ENCODE measurements at places on chromosomes 1 and 21. TPM values are rescaled to one million over a fixed set of nuclear protein-coding genes. Genes with fewer than 3 reads are reported as not detected.

Gene ZFP69B
- 3.8 TPM for total RNA-seq

GRCh38 chr1:111597426-111597825 lies 22.2 kb upstream of the RAP1A start:
- no peak for DNase-seq
- peaks cover 8% of the 10 kb centered on the region for H3K36me3 ChIP-seq
- peaks cover 96% of the 10 kb centered on the region for H3K4me1 ChIP-seq
- peak overlapping the region; percentile 6 for H3K4me3 ChIP-seq
- peak overlapping the region; percentile 85 for H3K27ac ChIP-seq

DNA sequence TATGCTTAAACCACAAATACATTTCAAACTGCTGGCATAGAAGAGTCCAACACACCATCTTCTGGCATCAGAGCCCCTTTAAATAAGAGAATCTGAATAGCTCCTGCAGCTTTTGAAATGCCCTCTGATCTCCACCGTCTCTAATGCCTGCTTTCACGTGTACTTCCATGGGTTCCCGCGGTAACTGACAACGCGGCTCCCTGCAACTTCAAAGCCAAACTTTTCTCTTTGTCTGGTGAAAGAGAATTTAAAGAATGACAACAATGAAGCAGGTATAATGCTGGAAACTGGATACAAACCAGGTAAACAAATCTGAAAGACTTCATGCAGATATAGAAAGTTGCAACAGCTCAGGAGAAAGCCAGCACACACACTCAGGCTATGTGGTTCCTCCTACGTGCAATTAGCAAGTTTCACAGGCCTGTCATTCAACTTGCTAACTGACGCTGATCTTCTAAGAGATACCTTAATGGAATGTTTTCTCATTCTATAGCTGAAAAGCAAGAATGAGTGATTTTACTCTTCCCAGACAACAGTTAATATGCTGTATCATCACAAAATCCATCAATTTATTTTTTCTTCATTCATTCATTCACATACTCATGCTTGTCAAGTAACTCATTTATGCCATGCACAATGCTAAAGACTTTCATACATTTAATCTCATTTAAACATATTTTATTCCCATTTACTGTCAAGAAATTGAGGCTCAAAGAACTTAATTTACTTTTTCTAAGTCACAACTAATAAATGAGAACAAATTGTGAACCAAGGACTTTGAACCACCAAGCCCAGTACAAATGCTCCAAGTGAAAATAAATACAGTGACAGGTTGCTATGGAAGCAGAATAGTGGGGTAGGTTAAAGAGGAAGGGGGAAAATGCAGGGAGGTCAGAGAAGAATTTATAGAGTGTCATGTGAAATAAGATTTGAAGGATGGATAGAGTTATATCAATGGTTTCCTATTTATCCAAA lies 202.7 kb upstream of the SNX7 start:
- H3K4me3 ChIP-seq: no peak overlapping the region
- no peaks in the 10 kb centered on the region for H3K4me1 ChIP-seq
- DNase-seq: no peak
- H3K27me3 ChIP-seq: peaks cover 2% of the 10 kb centered on the region
- no peak overlapping the region for H3K27ac ChIP-seq

- peaks cover 8% of the 10 kb centered on the region for H3K36me3 ChIP-seq
- H3K4me3 ChIP-seq: peak overlapping the region; percentile 66
- H3K27ac ChIP-seq: peak overlapping the region; percentile 93
- DNase-seq: no peak
- H3K4me1 ChIP-seq: peaks cover 86% of the 10 kb centered on the region
Measured at GRCh38 chr1:234961456-234962339, 166.9 kb downstream of the TOMM20 start.

DNA sequence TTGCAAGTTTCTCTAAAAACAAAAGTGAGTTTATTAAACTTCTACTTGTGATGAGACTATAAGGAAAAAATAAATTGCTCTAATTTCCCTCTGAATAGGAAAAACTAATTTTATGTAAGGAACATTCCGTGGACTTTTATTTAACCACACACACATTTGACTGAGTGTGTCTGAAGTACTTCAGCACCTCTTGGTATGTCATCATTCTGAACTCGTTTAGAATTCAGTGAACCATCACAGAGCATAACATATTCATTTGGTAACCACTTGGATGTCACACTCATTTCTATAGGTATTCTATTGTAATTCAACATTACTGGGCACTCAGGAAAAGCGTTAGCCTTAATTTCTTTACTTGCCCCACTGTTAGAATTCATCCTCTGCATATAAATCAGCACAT lies 79.1 kb downstream of the RGS21 start:
- no peaks in the 10 kb centered on the region for H3K36me3 ChIP-seq
- H3K4me1 ChIP-seq: no peaks in the 10 kb centered on the region
- no peak overlapping the region for H3K27ac ChIP-seq
- H3K4me3 ChIP-seq: no peak overlapping the region
- no peak for DNase-seq
- H3K27me3 ChIP-seq: no peaks in the 10 kb centered on the region

- DNase-seq: no peak
- H3K36me3 ChIP-seq: no peaks in the 10 kb centered on the region
- no peak overlapping the region for H3K27ac ChIP-seq
- no peaks in the 10 kb centered on the region for H3K4me1 ChIP-seq
Measured at GRCh38 chr1:172308577-172308976, 111.9 kb upstream of the C1orf105 start.

DNA sequence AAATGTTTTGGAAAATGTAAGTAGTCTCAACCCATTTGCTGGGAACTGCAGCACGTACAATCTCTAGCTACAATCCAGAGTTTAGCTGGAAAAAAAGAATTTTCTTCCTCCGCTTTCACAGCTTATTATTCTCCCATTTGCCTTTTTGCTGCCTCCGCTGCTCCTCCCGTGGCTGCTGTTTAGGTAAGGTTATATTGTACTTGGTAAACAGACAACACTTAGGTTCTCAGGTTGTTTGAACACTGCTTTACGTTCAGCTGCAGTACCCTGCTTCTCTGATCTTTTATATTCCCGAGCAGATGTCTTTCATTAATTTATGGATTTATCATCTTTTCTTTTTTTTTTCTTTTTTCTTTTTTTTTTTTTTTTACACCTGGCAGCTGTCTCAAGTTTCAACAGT lies 14.3 kb downstream of the PROX1 start:
- H3K4me3 ChIP-seq: no peak overlapping the region
- H3K27ac ChIP-seq: no peak overlapping the region
- no peaks in the 10 kb centered on the region for H3K4me1 ChIP-seq
- H3K27me3 ChIP-seq: peaks cover 6% of the 10 kb centered on the region
- DNase-seq: no peak
- H3K36me3 ChIP-seq: no peaks in the 10 kb centered on the region

- no peaks in the 10 kb centered on the region for H3K36me3 ChIP-seq
- H3K4me3 ChIP-seq: no peak overlapping the region
- H3K4me1 ChIP-seq: no peaks in the 10 kb centered on the region
- DNase-seq: peak; percentile 28
- H3K27me3 ChIP-seq: no peaks in the 10 kb centered on the region
- H3K27ac ChIP-seq: no peak overlapping the region
Measured at GRCh38 chr21:37700641-37701202, 215.5 kb downstream of the KCNJ6 start.

Measured in activated CD8-positive, alpha-beta T cell treated with anti-CD3 and anti-CD28 coated beads, Interleukin-2, amount 10 ng/mL, durations not matched to agents 7 days and 5 days (primary cell).